Kasumi-1 (cell line): ENCODE measurements at places on chromosomes 5 and 9.

- DNase-seq: peak; percentile 48
Observed at GRCh38 chr5:36073595-36074216, 7.0 kb upstream of the UGT3A2 start.

DNA sequence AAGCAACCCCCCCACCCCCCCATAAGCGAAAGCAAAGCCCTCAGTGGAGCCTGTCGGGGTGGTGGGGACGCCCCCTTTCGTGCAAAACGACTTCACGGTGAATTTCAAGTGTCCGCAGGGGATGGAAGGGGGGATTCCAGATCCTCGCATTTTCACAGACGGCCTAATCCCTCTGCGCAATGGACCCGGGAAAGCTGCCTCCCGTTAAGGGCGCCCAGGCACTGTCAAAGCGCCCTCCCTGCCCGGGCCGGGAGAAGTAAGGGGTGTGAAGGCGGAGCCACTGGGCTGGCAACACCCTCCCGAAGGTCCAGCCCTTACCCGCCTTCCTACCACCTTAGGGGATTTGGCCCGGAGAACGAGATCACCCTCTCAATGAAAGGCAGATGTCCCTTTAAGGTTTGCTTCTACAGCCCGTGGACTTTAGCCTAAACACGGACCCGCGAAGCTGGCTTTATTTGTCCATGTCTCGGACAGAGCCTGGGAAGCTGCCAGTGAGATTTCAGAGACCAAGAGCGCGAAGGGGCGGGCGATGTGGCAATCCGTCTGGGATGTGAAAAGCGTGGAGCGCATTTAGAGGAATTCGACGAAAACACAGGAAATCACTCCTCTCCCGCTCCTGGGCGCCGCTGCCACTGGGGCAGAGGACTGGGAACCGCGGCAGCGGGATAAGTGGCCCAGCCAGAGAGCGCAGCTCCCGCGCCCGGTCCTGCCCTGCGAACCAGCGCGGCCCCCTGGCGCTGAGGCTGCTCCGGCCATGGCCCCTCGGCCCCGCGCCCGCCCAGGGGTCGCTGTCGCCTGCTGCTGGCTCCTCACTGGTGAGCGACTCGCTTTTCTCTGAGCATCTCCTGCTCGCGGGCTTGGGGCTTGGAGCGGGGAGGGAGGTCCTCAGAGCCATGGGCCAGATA is at the start of the genes ITGA1 and PELO:
Gene ITGA1 (plus strand): TSS at position 317 of the 905 bp plus-strand sequence. CDS start 438 bp downstream, at position 755.
Gene PELO (plus strand): TSS at position 317 of the 905 bp plus-strand sequence. CDS start 12,479 bp downstream, outside the sequence.
- peak; percentile 49 for DNase-seq

DNA sequence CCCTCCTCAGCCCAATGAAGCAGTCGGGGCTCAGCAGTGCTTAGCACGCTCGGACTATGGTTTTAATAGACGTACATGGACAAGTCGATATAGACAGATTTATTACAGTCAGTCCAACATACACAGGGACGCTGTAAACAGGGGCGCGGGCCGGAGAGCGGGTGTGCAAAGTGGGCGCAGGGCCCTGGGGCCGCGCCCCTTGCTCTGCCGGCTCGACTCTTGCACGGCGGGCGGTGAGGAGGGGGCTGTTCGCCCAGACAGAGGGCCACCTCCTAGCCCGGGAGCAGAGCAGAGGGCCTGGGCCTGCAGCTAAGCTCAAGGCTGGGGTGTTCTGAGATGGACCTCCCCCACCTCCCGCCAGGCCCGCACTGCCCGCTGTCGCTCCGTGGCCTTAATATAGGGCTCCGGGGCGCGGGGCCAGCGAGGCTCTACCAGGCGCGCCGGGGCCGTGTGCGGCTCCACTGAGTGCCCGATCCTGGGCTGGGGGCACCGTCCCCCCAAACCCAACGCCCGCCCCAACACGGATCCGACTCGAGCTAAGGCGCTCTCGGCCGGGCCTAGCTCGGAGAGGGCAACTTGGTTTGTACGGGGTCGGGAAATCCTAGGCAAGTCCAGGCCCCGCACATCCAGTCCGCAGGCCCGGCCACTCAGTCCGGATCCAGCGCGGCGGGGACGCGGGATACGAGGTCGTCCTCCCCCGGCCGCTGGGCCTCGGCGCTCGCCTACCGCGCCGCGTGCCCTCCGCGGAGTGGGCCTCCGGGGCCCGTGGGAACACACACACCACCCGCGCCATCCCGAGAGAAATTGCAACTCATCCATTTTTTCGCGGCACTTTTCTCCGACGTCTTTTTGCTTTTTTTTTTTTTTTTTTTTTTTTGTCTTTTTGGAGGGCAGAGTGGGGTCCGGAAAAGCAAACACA is 6.1 kb downstream of the PITX1 start:
- no peak for DNase-seq

GRCh38 chr5:132476876-132477781 is 13.4 kb downstream of the IRF1 start:
- DNase-seq: no peak
